Upper lobe of right lung (tissue), 1 donor: ENCODE measurements at places on chromosomes 7 and 10. TPM values are rescaled to one million over a fixed set of nuclear protein-coding genes. Genes with fewer than 3 reads are reported as not detected.

GRCh38 chr10:112990271-112990670 lies 40.2 kb downstream of the TCF7L2 start:
- no peaks in the 10 kb centered on the region for H3K36me3 ChIP-seq
- no peaks in the 10 kb centered on the region for H3K27me3 ChIP-seq
- no peak for DNase-seq
- peaks cover 25% of the 10 kb centered on the region for H3K4me1 ChIP-seq
- H3K27ac ChIP-seq = no peak overlapping the region
- no peak overlapping the region for H3K4me3 ChIP-seq

DNA sequence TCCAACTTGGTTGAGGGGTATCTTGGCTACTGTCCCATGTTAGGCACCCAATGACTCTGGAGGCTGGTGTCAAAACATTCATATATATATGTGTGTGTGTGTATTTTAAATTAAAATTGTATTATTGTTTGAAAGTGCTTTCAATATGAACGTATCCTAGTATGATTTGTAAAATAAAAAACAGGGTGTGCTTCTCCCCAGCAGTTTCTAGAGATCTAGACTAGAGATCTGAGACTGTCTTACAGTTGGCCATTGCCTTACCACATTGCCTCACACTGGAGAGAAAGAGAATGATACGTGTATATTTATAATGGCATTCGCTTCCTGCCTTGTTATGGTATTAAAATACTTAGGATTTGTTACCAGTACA lies 1.2 kb downstream of the BAG3 start:
- DNase-seq = no peak
- peaks cover 39% of the 10 kb centered on the region for H3K4me1 ChIP-seq
- H3K27me3 ChIP-seq = no peaks in the 10 kb centered on the region
- H3K27ac ChIP-seq = peak overlapping the region; percentile 94

- no peak overlapping the region for H3K27ac ChIP-seq
- no peak for DNase-seq
- no peaks in the 10 kb centered on the region for H3K27me3 ChIP-seq
Observed at GRCh38 chr7:36906448-36906847, 182.2 kb upstream of the AOAH start.

- H3K4me3 ChIP-seq = no peak overlapping the region
- H3K36me3 ChIP-seq = no peaks in the 10 kb centered on the region
- no peaks in the 10 kb centered on the region for H3K4me1 ChIP-seq
- H3K27ac ChIP-seq = no peak overlapping the region
- peaks cover 8% of the 10 kb centered on the region for H3K27me3 ChIP-seq
Observed at GRCh38 chr10:84256510-84257342, 11.9 kb downstream of the RGR start.

GRCh38 chr10:131561897-131562296 lies 250.4 kb upstream of the TCERG1L start:
- H3K36me3 ChIP-seq = no peaks in the 10 kb centered on the region
- H3K4me3 ChIP-seq = no peak overlapping the region
- peaks cover 13% of the 10 kb centered on the region for H3K27me3 ChIP-seq

Gene EPO
- total RNA-seq = not detected

Gene PTCD1
- 7.5 TPM for total RNA-seq

GRCh38 chr7:43669286-43670081 lies 59.8 kb downstream of the COA1 start:
- H3K4me1 ChIP-seq = peaks cover 6% of the 10 kb centered on the region
- H3K4me3 ChIP-seq = no peak overlapping the region
- no peaks in the 10 kb centered on the region for H3K36me3 ChIP-seq
- no peak for DNase-seq
- H3K27me3 ChIP-seq = no peaks in the 10 kb centered on the region

GRCh38 chr10:24622781-24623301 lies 100.8 kb downstream of the ARHGAP21 start:
- DNase-seq = no peak
- H3K27me3 ChIP-seq = no peaks in the 10 kb centered on the region
- peaks cover 19% of the 10 kb centered on the region for H3K36me3 ChIP-seq
- no peaks in the 10 kb centered on the region for H3K4me1 ChIP-seq

Gene AKR1B1
- 91.8 TPM for total RNA-seq

- H3K4me1 ChIP-seq = no peaks in the 10 kb centered on the region
- no peak overlapping the region for H3K4me3 ChIP-seq
- no peak overlapping the region for H3K27ac ChIP-seq
- no peak for DNase-seq
- no peaks in the 10 kb centered on the region for H3K36me3 ChIP-seq
Observed at GRCh38 chr7:90007001-90007654, 147.1 kb upstream of the STEAP1 start.

- DNase-seq = no peak
- H3K4me3 ChIP-seq = no peak overlapping the region
- no peak overlapping the region for H3K27ac ChIP-seq
- no peaks in the 10 kb centered on the region for H3K36me3 ChIP-seq
- H3K27me3 ChIP-seq = no peaks in the 10 kb centered on the region
Observed at GRCh38 chr7:3404501-3404900, 103.4 kb downstream of the SDK1 start.

- H3K4me1 ChIP-seq = peaks cover 12% of the 10 kb centered on the region
- H3K27ac ChIP-seq = no peak overlapping the region
- no peaks in the 10 kb centered on the region for H3K27me3 ChIP-seq
- DNase-seq = no peak
Observed at GRCh38 chr7:69633122-69633831, 35.0 kb downstream of the AUTS2 start.

DNA sequence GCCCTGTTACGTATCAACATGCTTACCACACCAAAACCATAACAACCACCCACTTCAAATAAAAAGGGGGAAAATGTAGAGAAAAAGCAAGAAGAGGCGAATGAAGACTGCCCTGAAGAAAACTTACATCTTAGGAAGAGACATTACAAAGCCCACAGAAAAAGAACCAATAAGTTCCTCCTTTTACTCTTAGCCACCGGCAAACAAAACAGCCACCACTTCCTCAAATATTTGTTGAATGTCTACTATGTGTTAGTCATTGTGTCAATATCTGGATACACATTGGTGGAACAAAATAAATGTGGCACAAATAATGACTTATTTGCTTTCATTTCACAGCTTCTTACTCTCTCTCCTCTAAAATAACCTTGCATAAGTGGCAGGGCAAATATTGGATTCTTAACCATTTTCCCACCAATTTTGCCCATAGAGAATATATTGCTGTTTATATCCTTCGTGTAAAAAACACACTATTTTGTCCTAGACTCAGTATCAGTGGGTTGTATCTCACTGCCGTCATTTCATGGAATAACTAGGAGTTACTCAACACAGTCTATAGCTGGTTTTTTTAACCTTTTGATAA lies 106.8 kb downstream of the ANK3 start:
- no peak overlapping the region for H3K27ac ChIP-seq
- H3K36me3 ChIP-seq = peaks cover 8% of the 10 kb centered on the region
- no peaks in the 10 kb centered on the region for H3K4me1 ChIP-seq
- H3K27me3 ChIP-seq = no peaks in the 10 kb centered on the region
- no peak for DNase-seq
- H3K4me3 ChIP-seq = no peak overlapping the region

GRCh38 chr7:150627959-150628358 lies 4.2 kb downstream of the GIMAP6 start:
- H3K27me3 ChIP-seq = no peaks in the 10 kb centered on the region
- DNase-seq = no peak
- H3K27ac ChIP-seq = peak overlapping the region; percentile 24
- H3K4me3 ChIP-seq = no peak overlapping the region
- H3K4me1 ChIP-seq = peaks cover 22% of the 10 kb centered on the region

Gene PARD3
- 38.5 TPM for total RNA-seq

Gene ADAM12
- 0.98 TPM for total RNA-seq

Gene NCAPG2
- total RNA-seq = 6.5 TPM

GRCh38 chr10:31761156-31761555 lies 167.5 kb downstream of the ARHGAP12 start:
- H3K27me3 ChIP-seq = no peaks in the 10 kb centered on the region
- H3K36me3 ChIP-seq = no peaks in the 10 kb centered on the region
- DNase-seq = no peak
- H3K4me3 ChIP-seq = no peak overlapping the region
- peaks cover 12% of the 10 kb centered on the region for H3K4me1 ChIP-seq

Gene AKR1C4
- total RNA-seq = not detected

Gene IRF5
- 29.4 TPM for total RNA-seq

DNA sequence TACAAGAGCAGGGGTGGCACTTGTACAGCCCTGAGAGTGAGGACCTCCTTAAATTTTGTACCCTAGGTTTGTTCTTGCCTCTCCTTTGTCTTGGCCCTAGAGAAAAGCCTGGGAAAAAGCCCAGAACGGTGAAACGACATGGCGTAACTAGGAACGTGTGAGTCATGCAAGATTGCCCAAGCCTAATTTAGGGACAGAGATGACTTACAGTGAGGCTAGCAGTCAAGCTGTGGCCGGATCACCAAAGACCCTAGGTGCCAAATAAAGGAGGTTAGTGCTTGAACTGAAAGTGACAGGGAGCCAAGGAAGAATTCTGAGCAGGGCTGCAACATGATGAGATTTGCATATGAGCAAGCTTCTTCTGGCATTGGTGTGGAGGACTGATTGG lies 25.1 kb downstream of the TBXAS1 start:
- H3K36me3 ChIP-seq = no peaks in the 10 kb centered on the region
- no peaks in the 10 kb centered on the region for H3K27me3 ChIP-seq
- H3K4me1 ChIP-seq = peaks cover 25% of the 10 kb centered on the region

Gene OPALIN
- total RNA-seq = not detected

DNA sequence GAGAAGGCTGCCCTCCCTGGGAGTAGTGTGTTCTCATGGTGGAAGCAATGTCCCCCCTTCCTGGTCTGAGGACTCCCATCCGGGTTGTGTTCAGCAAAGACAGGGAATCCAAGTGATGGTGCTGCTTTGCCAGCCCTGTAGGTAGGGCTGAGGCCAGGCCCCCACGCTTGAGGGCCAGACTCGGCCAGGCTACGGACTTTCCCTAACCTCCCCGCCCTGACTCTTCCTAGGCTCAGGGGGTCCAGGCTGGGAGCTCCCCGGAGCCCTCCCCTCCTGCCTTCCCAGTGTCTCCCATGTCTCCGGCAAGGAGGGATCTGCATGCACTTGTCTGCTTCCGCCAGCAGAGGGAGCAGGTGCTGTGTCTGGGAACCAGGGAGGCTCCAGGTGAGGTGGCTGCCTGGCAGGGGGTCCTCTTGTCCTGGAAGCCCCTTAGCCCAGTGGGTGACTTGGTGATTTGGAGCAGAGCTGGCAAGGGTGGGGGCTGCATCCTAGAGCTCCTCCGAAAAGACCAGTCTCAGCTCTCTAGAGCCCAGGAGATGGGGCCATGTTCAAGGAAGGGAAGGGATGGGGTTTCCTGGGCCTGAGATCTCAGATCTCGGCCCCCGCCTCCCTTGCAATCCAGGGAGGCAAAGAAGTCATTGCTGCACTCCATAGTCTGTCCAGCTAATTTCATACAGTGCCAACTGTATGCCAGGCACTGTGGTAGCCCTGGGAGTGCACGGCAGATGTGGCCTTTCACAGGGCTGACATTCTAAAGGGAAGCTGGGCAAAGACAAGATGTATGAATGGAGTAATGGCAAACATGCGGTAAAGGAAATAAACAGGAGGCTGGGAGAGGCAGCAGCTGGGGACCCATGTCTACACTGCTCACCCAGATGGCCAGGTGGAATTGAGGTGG lies 20.3 kb upstream of the SFRP5 start:
- no peaks in the 10 kb centered on the region for H3K36me3 ChIP-seq
- no peaks in the 10 kb centered on the region for H3K27me3 ChIP-seq
- peak; percentile 84 for DNase-seq
- no peak overlapping the region for H3K27ac ChIP-seq
- no peak overlapping the region for H3K4me3 ChIP-seq

DNA sequence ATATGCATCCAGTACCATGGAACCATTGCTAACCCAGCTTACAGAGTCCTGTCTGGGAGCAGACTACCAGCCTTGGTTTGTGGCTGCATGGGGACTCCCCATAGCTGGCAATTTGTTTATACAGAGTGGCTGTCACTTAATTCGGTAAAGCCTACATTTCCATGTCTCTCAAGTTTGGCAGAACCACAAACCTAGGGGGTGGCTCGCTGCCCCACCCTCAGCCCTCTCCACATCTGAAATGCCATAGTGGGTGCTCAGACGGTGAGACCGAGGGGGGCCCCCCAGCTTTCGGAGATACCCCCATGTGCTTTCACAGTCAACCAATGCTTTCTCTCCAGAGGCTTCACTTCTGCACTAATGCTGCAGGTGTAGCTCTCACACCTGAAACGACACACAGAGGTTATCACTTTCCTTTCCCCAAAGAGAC lies 75.5 kb upstream of the KAT6B start:
- H3K27ac ChIP-seq = no peak overlapping the region
- no peak overlapping the region for H3K4me3 ChIP-seq
- no peaks in the 10 kb centered on the region for H3K36me3 ChIP-seq
- no peaks in the 10 kb centered on the region for H3K4me1 ChIP-seq
- no peaks in the 10 kb centered on the region for H3K27me3 ChIP-seq

Gene LRRC61
- total RNA-seq = 10.2 TPM

Gene GPR26
- not detected for total RNA-seq

- no peaks in the 10 kb centered on the region for H3K27me3 ChIP-seq
- H3K27ac ChIP-seq = no peak overlapping the region
- no peak for DNase-seq
- no peak overlapping the region for H3K4me3 ChIP-seq
Observed at GRCh38 chr7:50278120-50278519, 26.4 kb upstream of the IKZF1 start.

Gene LRRN3
- total RNA-seq = 8.9 TPM

- H3K27ac ChIP-seq = no peak overlapping the region
- H3K4me1 ChIP-seq = no peaks in the 10 kb centered on the region
Observed at GRCh38 chr10:59513558-59513957, 151.2 kb upstream of the FAM13C start.

- no peaks in the 10 kb centered on the region for H3K36me3 ChIP-seq
- H3K27me3 ChIP-seq = no peaks in the 10 kb centered on the region
- no peak for DNase-seq
- H3K4me3 ChIP-seq = no peak overlapping the region
- H3K4me1 ChIP-seq = peaks cover 23% of the 10 kb centered on the region
Observed at GRCh38 chr10:118870467-118871243, 115.9 kb upstream of the CACUL1 start.

- H3K4me3 ChIP-seq = no peak overlapping the region
- H3K4me1 ChIP-seq = peaks cover 18% of the 10 kb centered on the region
- no peaks in the 10 kb centered on the region for H3K27me3 ChIP-seq
- H3K36me3 ChIP-seq = peaks cover 34% of the 10 kb centered on the region
Observed at GRCh38 chr7:50448823-50449222, 1.3 kb downstream of the FIGNL1 start.

DNA sequence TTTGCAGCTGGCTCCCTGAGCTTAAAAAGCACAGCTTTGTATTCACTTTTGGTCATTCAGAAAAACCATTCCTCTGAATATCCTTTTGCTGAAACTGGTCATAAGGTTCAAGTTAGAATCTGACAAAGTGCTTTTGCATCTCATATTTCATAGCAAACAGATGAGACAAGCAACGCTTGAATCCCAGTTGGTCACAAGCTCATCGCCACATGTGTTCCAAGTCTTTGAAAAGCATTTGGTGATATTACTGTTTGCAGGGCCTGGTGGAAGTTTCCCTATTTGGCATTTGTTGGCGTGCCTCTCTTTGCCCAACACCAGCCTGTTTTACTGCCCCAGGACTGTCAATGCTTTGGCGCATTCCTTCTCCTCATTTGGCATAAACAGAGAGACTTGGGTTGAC lies 10.3 kb downstream of the TACC2 start:
- DNase-seq = no peak
- no peak overlapping the region for H3K27ac ChIP-seq
- no peaks in the 10 kb centered on the region for H3K27me3 ChIP-seq
- H3K4me3 ChIP-seq = no peak overlapping the region
- H3K4me1 ChIP-seq = peaks cover 1% of the 10 kb centered on the region
- H3K36me3 ChIP-seq = no peaks in the 10 kb centered on the region
